Osteocyte (in vitro differentiated cells): ENCODE measurements at places on chromosomes 12 and 14.

GRCh38 chr12:101235686-101236085 lies 25.6 kb upstream of the SLC5A8 start:
- DNase-seq, result no peak

DNA sequence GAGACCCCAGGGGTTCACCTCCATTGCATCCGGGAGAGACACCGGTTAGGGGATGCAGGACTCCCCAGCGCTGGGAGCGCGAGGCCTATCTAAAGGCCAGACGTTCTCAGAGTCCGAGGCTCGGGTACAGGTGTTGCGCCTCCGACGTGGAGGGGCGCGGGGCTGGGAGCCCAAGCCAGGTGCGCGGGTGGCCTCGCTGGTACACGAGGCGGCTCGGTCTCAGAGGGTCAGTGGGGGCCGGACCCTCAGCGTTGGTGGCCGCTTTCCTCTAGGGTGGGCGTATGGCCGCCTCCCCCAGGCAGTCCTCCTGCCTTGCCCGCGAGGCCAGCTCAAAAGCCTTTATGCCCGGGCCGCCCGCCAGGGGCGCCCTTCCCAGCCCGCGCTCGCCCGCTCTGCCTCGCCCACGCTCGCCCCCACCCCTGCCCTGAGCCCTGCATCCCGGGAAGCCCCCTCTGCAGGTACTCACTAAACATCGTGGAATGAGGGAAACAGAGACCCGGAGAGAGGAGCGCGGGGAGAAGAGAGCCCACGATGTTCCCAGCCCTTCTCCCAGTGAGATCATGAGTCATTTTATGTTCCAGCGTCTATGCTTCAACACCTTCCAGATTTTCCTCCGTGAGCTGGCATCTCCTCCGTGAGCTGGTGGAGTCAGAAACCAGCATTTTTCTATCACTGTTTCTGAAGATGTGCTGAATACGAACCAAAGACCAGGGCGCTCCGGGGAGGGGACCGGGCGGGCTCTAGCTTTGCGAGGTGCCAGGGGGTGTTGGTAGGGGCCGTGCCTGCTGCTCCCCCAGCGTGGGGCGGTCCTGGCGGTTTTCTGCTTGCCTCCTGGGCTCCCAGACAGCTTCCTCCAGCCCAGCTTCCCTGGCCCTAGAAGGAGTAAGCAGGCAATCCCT lies 73.8 kb downstream of the DIO3 start:
- no peak for DNase-seq

DNA sequence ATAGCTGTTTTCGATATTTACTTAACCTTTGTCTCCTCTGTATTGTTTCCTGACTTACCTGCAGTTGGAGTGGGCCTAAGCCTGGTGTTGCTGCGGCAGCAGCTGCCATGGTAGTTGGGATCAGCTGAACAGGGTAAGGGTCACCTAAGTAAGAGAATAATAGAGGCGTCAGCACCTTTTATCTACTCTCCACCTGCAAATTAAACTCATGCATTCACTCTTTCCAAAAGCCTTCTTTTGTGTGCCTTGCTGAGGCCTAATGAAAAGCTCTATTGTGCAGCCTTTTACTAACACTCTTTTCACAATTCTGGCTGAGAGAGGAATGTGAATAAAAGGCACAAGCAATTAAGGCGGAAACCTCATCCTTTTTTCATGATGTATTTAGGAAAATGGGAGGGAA lies 308.7 kb downstream of the SOX5 start:
- DNase-seq, result no peak

- DNase-seq, result no peak
Measured at GRCh38 chr12:54191126-54191525, 2.3 kb upstream of the SMUG1 start.

- DNase-seq, result no peak
Measured at GRCh38 chr12:109949089-109949488, 47.1 kb downstream of the GIT2 start.

DNA sequence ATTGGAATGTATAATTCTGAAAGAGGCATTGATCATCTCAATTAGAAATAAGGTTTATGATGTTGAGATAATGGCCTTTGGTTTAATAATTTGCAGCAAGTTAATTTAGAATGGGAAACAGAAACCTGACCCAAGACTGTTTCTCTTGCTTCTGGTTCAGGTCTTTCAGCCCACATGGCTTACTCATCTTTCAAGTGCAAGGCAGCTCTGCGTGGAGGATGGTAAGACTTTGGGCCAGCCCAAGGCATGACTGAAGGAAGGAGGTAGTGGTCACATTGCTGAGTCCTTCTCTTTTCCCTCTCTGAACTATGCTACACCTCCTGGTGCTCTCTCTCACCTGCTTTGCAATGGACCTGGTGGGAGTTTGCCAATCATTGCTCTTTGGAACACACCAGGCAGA lies 98.7 kb downstream of the CAND1 start:
- no peak for DNase-seq

GRCh38 chr12:26523708-26524150 lies 309.3 kb downstream of the ITPR2 start:
- no peak for DNase-seq

DNA sequence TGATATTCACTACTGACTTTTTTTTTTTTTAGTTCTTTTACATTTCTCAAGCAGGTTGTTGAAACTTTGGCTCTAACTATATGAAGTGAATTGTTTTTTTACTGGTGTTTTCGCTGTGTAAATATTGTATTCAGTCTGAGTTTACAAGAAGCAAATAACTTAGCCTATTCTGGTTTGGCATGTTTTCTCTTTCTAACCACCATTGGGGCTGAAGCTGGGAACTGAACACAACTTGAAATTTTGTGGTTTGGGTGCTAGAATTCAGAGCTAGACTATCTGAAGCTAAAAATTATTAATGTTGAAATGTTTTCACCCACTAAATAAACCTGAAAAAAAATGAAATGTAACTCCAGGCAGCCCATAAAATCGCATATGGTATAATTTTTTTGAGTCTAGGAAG lies 37.2 kb downstream of the RAD51B start:
- no peak for DNase-seq

- peak; percentile 88 for DNase-seq
Measured at GRCh38 chr14:58239244-58240195, 5.1 kb upstream of the PSMA3 start.
